ENCODE measurements at places on chromosomes 2 and 18.

DNA sequence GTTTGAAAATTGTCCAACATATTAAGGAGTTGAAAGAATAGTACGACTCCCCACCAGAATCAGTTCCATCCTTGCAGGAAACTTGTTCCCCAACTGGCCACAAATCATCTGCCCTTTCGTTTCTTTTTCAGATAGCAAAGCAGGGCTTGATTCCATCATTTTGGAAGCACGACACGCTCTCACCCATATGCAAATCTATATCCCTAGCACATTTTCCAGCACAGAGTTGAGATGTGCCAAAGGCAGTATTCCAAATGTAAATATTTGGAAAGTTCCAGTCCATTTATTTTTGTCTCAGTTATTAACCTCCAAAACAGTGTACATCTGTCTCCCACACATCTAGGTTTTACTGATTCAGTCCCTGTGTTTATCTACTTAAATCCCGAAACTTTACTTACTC is 128.8 kb upstream of the BCL2L11 start:
- no peak for DNase-seq

DNA sequence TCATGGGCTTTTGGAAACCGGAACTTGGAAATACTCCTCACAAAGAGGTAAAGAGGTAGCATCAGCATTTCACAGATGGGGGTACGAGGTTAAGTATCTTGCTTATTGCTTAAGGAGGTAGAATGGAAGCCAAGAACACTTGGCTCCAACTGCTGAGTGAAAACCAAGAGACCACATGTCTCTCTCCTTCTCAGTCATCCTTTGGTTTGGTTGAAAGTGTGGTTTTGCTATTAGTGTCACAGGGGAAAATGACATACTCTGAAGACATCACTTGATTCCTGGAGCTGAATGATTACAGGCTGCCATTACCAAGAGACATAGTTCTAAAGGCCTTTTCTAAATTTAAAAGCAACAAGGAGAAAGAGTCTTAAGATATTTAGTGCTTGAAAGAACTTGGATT is 41.5 kb downstream of the ANTXR1 start:
- DNase-seq = no peak

DNA sequence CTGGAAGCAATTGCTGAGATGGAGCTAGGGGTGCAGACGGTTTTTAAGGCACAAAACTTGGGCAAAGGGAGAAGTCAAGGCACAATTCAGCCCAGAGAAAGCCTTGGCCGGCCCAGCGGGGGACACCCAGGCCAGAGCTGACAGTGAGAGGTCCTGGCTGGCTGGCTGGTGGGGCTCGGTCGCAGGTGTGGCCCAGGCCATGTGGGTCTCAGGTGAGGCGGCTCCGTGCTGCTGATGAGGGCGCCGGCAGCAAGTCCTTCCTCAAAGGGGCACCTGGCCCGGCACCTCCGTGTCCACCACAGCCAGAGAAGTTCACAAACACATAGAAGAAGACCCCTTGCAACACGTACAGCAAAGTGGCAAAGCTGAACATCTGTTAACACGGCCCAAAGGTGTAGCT is 54.2 kb upstream of the LDLRAD4 start:
- DNase-seq = no peak

DNA sequence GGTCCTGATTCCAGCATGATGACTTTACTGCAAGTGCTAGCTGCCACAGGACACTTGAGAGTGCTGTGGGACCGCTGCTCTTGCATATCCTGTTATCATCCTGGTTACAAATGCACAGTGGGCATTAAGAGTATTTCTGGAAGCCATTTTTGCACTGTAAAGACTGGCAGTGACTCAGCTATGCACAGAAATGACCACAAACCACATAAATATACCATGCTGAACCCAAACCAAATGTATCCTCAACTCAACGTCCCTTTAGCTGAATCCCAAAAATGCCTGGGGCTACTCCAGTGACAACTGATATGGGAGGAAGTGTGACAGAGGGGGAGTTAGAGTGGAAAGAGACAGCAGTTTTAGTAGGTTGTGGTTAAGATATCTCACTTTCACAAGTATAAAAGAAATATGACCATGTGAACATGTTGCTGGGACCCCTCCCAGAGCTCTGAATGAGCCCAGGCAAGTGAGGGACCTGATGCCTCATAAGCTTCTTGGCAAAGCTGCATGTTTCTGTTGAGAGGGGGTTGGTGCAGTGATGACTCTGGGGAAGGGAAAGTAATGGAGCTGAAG is 37.3 kb downstream of the RHBDD1 start:
- no peak for DNase-seq

DNA sequence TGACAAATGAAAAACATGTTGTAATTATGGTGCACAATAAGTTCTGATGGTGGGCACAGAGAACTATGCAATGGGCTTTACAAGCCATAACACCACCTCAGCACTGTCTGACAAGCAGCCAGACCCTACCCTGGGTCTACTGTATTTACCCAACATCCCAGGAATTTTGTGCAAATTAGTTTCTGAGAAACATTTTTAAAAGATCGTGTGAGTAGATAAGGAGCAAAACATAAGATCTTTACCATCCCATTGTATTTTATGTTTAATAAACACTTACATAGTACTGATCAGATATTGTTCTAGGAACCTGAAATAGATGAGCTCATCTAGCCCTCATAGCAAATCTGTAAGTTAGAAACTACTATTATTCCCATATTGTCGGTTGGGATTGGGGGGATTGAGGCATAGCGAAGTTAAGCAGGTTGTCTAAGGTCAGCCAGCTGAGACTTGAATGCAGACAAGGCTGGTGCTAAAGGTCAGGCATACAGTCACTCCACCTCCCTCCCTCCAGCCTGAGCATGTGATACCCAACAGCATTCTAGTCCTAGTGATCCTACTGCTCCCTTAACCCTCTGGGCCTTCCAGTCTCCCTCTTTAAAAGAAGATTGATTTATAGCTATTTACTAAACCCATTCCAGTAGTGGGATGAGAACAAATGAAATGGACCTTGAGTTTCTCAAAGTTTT is 67.4 kb upstream of the STAM2 start:
- DNase-seq = no peak

Data from GM04503 (cell line).